NCI-H524 treated with DMSO at 0.1 percent for 48 hours (cell line): ENCODE measurements at places on chromosomes 4 and X.

- no peak for DNase-seq
These were observed 70.4 kb downstream of the DHRSX start for GRCh38 chrX:2430265-2430825.

DNA sequence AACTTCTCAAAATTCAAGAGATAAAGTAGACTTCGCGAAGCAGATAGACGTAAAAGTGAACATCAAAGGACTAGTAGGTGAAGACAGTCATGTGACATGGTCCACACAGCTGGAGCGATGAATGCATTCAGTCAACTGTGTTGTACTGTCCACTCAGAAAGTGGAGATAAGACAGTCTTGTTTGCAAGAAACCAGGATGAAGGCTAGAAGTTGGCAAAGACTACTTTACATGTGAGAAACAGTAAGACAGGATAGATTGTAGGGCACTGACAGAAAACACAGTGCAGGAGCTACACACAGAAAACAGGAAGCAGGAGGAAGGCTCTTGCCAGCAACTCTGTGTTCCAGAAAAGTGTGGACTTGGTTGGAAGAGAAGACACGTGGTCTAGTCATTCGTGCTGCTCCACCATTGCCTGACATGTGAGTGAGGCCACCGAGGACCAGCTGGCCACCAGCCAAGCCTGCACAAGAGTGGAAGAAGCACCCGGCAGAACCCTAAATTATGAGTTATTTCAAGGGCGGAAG is 78.9 kb downstream of the FAT1 start:
- DNase-seq = no peak

- no peak for DNase-seq
These were observed 37.6 kb upstream of the GYPB start for GRCh38 chr4:144056800-144057199.

DNA sequence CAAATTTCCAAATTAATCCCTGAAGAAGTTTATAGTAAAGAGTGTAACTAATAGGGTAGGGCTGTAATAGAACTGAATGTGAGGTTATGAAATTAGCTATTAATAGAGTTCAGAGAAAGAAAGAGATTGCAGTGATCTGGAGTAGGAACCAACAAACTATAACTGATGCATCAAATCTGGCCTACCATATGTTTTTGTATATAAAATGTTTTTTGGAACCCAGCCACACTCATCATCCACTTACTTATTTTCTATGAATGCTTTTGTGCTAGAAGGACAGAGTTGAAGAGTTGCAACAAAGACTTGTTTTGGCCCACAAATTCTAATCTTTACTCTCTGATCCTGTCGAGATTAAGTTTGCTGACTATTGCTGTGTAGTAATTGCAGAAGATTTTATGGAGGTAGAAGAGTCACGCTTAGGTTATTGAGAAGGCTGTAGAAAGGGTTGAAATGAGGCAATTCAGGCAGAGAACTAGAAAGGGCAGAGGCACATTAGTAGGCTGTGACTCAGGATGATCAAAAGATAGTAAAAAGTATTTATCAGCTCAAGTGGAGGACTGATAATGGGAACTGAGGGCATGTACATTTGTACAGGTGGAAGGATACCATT is 298.7 kb upstream of the EMCN start:
- DNase-seq = no peak

DNA sequence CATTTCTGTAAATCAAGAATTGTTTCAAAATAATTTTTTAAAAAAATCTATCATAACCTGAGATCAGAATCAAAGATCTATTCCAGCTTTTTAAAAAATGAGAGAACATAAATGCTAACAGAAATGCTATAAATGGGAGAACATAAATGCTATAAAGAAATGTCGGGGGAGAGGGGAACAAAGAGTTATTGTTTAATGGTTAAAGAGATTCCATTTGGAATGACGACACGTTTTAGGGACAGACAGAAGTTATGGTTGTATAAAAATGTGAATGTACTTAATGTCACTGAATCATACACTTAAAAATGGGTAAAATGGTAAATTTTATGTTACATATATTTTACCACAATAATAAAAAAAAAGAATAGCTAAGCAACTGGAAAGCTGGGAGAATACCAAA is 127.1 kb downstream of the ATRX start:
- DNase-seq = no peak

DNA sequence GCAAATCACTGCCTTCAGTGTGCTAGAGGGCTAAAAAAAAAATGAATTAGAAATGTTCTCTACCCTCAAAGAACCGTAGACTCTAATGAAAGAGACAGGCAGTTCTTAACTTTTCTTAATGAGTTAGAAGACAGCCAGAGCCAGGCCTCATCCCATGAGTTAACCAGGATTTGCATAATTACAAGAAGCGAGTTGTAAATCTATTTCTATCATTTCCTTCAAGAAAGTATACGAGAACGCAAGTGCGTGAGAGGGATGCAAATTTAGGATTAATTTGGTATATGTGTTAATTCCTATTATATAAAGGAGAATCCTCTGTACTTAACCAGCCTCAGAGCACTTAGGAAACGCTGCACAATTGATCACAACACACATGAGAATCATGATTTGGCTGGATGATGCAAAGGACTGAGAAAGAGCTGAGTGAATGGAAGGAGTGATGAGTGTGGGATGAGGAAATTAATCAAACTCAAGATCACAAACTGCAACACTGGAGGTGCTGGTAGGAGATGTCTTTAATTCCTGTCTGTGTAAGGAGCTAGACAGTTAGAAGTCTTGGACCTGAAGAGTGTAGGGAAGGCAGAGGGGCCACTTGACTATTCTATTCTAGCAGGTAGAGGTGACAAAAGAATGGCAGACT is 157.2 kb downstream of the ATP10D start:
- no peak for DNase-seq

GRCh38 chrX:44459501-44459900 is 83.2 kb downstream of the FUNDC1 start:
- no peak for DNase-seq

GRCh38 chr4:98310867-98311266 is 49.7 kb downstream of the RAP1GDS1 start:
- no peak for DNase-seq

GRCh38 chrX:36684053-36684452 is 324.1 kb upstream of the FAM47C start:
- DNase-seq = no peak

GRCh38 chr4:138727731-138728130 is 287.9 kb upstream of the NOCT start:
- peak; percentile 79 for DNase-seq

- DNase-seq = no peak
These were observed 54.0 kb upstream of the MAP3K15 start for GRCh38 chrX:19569121-19569805.

- no peak for DNase-seq
These were observed 44.9 kb downstream of the RASGEF1B start for GRCh38 chr4:81426770-81427289.

DNA sequence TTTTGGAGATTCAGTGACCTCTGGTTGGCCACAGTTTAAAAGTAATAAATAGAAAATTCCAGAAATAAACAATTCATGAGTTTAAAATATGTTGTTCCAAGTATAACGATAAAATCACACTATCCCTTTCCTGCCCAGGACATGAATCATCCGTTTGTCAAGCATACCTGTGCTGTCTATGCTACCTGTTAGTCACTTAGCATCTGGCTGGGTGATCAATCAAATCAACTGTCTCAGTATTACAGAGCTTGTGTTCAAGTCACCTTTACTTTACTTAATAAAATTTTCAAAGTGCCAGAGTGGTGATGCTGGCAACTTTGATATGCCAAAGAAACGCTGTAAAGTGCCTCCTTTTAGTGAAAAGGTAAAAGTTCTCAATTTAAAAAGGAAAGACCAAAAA is 979.5 kb upstream of the NDST4 start:
- DNase-seq = no peak

GRCh38 chr4:4182835-4183568 is 43.7 kb downstream of the OTOP1 start:
- DNase-seq = no peak

DNA sequence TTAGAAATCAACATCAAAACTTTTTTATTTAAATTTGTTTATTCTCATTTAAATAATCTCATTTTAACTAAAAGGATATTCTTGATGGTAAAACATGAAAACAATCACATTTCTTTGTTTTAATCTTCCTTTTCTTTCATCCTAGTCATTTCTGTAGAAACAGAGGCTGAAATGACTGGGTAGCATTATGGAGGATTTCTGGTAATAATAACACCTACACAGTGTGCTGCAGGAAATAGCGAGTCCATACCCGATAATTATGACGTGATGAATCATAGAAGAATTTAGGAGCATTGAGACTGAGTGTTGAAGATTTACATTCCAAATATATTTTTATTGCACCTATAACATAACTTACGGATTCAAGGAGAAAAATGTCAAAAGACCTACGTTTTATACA is 31.4 kb upstream of the BBS12 start:
- DNase-seq = no peak

GRCh38 chr4:78417603-78418002 is 134.0 kb upstream of the ANXA3 start:
- DNase-seq = no peak

DNA sequence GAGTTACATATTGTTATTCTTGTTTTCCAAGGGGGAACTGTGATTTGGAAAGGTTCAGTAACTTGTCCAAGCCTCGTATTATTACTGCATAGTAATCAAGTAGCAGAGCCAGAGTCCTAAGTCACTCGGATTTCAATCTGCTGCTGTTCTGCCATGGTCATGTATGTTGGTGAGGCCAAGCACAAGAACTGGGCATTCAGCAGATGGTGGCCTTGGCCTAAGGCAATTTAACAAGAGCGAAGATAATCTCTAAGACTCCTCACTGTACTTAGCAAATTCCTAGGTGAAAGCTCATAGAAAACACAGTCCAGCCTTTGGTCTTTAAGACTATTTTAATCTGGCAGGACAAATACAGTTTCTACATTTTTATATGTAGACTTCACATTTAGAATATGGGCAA is 64.8 kb downstream of the NDST3 start:
- DNase-seq = no peak

- DNase-seq = no peak
These were observed 6.9 kb upstream of the ANXA3 start for GRCh38 chr4:78544678-78545077.

- DNase-seq = no peak
These were observed 46.4 kb upstream of the SPRY1 start for GRCh38 chr4:123350191-123350544.

- no peak for DNase-seq
These were observed 5.7 kb downstream of the ARHGAP10 start for GRCh38 chr4:147737623-147738022.

DNA sequence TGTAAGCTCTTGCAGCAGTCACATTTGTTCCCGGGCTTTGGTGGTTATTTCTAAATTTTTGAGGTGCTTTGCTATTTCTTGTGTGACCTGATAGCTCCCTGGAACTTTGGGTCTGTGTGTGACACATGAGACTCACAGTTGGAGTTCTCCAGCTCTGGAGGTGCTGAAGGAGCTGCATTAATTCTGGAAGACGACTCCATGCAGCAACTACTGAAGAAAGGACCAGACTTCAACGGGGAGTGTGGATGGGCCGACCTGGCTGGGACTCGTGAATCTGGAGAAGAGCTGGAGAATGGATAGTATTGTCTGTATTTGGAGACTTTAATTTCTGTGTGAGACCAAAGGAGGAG is 1.5 kb downstream of the MRFAP1 start:
- DNase-seq = no peak

- no peak for DNase-seq
These were observed 34.3 kb downstream of the TRIM61 start for GRCh38 chr4:164943192-164943591.

DNA sequence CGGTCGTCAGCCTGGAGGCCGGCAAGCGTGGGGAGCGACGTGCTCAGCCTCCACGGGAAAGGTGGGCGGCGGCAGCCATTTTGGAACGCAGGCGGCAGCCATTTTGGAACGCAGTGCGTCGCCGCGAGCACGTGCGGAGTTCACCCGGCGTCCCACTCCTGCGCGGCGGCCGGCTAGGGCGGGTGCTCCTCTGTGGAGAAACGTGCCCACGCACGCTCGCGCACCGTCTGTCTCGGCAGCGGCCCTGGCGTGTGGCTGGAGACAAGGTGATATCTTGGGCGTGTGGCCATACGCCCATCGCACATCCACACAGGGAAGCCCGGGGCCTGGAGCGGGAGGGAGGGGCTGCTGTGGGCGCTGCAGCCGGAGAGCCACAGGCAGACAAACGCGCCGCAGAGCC is 21.1 kb downstream of the CPLX1 start:
- no peak for DNase-seq

GRCh38 chrX:72569786-72570185 is 2.9 kb downstream of the HDAC8 start:
- no peak for DNase-seq

DNA sequence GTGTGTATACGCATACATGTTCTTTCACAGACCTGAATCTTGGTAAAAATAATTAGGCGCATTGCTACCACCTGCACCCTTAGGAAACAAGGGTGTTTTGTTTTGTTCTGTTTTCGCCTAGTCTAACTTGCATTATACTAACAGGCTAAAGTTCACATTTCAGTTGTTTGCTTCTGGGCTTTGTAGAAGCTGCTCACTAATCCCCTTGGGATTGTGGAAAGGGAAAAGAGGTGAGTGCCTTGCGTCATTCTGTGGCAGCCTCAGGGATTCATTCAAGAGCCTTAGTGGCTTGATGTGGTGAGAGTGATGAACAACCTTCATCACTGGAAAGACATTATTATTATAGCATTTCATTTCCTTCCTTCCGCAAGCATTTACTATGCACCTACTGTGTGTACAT is 331.1 kb downstream of the ADGRL3 start:
- DNase-seq = no peak

DNA sequence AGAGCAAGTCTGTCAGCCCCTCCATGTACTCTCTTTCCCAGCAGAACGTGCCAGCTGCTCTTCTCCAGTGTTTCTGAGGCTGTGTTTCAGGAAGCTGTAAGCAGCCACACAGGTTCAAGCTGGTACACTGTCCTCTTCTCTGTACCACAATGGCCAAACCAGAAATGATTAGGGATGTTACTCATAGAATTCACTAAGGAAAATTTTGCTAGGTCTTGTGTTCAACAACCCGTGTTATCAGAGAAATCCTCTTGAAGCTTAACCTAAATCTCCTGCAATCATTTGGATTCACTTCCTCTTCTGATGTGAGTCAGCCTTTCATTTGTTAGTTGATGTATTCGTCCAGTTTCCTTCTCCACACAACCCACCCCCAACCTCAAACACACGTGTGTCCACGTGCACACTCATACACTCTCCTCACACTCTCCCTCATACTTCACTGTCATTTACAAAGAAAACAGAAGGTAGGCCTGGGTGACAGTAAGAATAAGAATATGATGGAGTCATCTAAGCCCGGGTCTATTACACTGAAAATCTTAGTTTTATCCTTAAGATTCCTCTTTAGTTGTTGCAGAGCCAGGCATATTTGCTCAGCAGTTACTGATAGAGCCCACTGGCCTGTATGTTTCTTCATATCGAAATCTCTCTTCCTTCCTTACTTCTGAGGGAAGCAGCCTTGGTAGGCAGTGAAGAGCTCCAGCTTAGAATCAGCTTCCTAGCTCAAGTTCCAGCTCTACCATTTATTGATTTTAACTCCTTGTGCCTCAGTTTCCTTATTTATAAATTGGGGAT is 63.4 kb downstream of the DCUN1D4 start:
- no peak for DNase-seq

GRCh38 chr4:105719204-105719603 is 10.6 kb downstream of the GSTCD start:
- no peak for DNase-seq
